Fibroblast of lung (primary cell): ENCODE measurements at places on chromosomes 6 and 20.

- no peak for DNase-seq
Measured at GRCh38 chr20:33771938-33772337, 39.2 kb upstream of the CHMP4B start.

- no peak for DNase-seq
Measured at GRCh38 chr6:6659600-6660327, 71.2 kb downstream of the LY86 start.

GRCh38 chr6:108807928-108808327, 40.3 kb upstream of the ARMC2 start:
- DNase-seq = no peak

DNA sequence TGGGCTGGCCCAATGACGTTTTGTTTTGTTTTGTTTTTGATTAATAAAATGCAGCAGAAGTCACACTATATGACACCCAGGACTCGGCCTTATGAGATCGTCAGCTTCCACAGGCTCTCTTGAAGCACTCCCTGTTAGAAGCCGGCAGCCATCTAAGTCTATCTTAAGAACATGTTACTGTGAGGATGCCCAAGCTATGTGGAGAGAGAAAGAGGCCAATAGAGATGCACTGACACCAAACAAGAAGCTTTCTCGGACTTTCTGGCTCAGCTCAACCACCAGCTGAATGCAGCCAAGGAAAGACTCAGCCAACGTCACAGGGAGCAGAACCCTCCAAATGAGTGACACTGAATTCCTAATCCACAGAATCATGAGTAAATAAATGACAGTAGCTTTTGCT, 14.0 kb downstream of the SGK1 start:
- no peak for DNase-seq
